Stimulated activated CD4-positive, alpha-beta T cell treated with anti-CD3 and anti-CD28 coated beads, Interleukin-2, amount 100 ng/mL, for 24 hours (primary cell): ENCODE measurements at places on chromosomes 16 and 17.

GRCh38 chr17:82492643-82493225 is 26.8 kb upstream of the FOXK2 start:
- DNase-seq: no peak

GRCh38 chr17:82021107-82021899 is 1.4 kb downstream of the CENPX start:
- peak; percentile 55 for DNase-seq

DNA sequence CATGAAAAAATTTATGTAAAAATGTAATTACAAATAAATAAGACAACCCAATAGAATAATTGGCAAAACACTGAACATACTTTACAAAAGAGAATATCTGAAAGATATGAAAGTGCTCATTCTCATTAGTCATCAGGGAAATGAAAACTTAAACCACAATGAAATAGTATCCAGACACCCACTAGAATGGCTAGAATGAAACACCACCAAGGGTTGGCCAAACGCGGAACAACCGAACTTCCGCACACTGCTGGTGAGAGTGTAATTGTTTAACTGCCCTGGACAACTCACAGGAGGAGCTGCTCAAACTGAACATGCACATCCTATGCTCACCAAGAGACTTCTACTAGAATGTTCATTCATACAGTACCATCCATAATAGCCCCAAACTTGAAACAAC is 5.8 kb upstream of the ZDHHC7 start:
- DNase-seq: peak; percentile 30

DNA sequence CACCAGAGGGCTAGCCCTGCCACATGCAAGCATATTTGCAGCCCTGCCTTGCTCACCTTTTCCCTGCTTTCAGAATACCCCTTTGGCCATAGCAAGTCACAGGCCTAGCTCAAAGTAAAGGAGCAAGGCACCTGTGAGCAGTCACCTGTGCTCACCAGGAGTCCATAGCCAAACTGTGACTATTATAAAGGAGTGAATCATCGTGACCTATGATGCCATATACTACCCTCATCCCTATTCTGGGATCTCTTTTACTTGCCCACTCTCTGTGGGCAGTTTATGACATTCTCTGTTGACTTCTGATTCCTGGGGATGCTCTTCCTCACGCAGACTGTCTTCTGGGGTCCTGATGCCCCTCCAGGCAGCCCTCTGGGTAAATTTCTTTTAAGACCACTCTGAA is 200.5 kb upstream of the NLRP1 start:
- DNase-seq: no peak

GRCh38 chr16:70662991-70663523 is 16.7 kb downstream of the IL34 start:
- no peak for DNase-seq

GRCh38 chr17:35747540-35748017 is 5.5 kb downstream of the GAS2L2 start:
- peak; percentile 86 for DNase-seq

- no peak for DNase-seq
These were observed 12.6 kb downstream of the CACNG1 start for GRCh38 chr17:67056746-67057490.

- DNase-seq: no peak
These were observed 17.5 kb downstream of the USP6 start for GRCh38 chr17:5133311-5133710.

DNA sequence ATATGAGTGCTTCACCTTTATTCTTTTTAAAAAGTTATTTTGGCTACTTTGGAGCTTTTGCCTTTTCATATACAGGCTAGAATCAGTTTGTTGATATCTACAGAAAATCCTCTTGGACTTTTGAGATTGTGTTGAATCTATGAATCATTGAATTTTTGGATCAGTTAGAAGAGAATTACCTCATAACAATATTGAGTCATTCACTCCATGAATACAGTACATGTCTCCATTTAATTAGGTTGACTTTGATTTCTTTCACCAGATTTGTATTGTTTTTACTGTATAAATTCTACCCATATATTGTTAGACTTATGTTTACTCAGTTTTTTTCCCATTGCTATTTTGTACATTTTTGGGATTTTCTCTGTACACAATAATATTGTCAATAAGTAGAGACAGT is 54.4 kb downstream of the TAOK1 start:
- no peak for DNase-seq

DNA sequence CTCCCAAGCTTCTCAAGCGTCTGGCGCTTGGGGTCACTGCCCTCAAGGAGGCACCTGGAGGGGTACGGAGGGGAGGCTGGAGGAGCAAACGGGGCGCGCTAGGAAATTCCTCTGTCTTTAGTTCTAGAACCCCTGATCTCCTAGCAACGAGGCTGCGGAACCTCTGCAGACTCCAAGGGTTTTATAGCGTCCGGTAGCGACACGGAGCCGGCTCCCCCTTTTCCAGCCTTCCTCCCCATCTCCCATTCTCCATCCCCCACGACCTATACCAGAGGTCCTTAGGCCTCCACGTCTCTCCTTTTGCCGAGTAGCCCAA is 601 bp upstream of the CDIPT start:
- no peak for DNase-seq
